ENCODE measurements at places on chromosomes 5 and 9.

GRCh38 chr5:62771341-62771740, 192.7 kb downstream of the LRRC70 start:
- DNase-seq = no peak

DNA sequence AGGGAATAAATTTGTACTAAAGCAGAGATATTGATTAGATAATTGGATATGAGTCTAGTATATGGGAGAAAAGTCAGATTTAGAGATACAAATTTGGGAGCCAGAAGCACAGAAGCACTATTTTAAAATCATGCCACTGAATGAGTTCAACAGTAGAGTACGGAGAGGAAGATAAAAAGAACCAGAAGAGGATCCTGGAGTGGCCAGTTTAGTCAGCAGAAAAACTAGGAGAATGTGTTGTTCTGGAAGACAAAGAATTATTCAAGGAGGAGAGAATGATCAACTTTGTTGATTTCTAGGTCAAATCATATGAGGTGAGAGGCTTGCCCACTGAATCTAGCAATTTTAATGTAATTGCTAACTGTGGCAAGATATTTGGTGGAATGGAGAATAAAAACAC, 67.0 kb downstream of the NIPBL start:
- no peak for DNase-seq

GRCh38 chr9:29882767-29883166, 2309.5 kb upstream of the C9orf72 start:
- DNase-seq = no peak

GRCh38 chr5:112356178-112356956, 62.7 kb downstream of the EPB41L4A start:
- peak; percentile 58 for DNase-seq

DNA sequence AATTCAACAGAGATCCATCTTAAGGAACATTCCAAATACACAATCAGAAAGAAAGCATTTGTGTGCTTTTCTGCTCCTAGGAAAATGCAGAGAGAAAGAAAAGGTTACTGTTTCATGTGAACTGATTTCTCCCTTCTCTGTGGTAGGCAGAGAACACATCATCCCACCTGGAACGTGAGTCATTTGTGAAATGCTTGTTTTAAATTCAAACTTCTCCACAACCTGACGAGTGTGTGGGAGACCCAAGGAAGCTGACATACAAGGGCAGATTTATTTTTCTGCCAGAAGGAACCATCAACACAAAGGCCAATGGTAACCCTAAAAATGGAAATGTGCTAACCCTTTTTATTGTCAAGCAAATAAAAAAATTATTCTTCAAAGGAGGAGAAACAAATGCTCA, 156.4 kb downstream of the EFNA5 start:
- no peak for DNase-seq

GRCh38 chr5:79577693-79578092, 34.5 kb upstream of the TENT2 start:
- DNase-seq = no peak

DNA sequence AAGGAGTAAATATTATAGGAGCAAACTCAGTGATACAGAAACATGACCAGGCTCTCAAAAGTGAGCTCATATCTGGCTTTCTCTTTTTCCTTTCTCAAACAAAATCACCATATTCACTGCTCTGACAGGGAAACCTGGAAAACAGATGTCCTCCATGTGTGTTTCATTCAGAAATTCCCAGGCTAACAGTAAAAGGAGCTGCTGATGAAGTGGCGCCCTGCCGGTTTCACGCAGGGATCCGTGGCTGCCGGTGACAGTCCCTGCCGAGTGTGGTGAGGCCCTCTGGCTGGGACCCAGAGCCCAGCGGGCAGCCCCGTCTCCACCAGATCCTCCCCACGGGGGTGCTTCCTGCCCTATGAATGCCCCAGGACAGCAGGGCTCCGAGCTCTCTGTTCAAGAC, 208.1 kb downstream of the GNA14 start:
- peak; percentile 41 for DNase-seq

GRCh38 chr5:92874790-92875189, 706.2 kb downstream of the NR2F1-AS1 start:
- no peak for DNase-seq

- DNase-seq = no peak
Measured at GRCh38 chr9:129224618-129225489, 46.8 kb upstream of the IER5L start.

- DNase-seq = no peak
Measured at GRCh38 chr5:61162832-61163567, 732 bp upstream of the SMIM15 start.

- DNase-seq = no peak
Measured at GRCh38 chr5:102886586-102886985, 131.5 kb downstream of the PAM start.

DNA sequence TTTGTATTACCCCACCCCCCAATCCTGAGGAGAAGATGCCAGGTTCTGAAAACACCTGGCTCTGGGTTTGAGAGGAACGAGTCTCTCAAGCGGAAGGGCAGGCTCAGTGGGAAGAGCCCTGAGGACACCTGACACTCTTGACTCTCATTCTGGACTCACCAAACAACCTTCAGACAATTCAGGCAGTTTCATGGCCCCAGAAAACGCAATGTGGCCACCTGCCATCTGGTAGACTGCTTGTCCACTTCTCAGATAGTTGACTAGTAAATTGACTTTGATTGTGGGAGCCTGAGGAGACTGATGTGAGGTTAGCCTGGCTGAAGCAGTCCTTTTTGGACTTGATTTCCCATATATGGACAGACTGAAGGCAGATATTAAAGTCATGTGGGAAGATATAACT, 117.5 kb upstream of the FSTL4 start:
- DNase-seq = no peak

- no peak for DNase-seq
Measured at GRCh38 chr9:110707419-110707818, 38.8 kb downstream of the MUSK start.

GRCh38 chr5:87389296-87390034, 23.3 kb downstream of the CCNH start:
- no peak for DNase-seq

All from D341Med (cell line).